ENCODE measurements at places on chromosomes 2 and 18.

DNA sequence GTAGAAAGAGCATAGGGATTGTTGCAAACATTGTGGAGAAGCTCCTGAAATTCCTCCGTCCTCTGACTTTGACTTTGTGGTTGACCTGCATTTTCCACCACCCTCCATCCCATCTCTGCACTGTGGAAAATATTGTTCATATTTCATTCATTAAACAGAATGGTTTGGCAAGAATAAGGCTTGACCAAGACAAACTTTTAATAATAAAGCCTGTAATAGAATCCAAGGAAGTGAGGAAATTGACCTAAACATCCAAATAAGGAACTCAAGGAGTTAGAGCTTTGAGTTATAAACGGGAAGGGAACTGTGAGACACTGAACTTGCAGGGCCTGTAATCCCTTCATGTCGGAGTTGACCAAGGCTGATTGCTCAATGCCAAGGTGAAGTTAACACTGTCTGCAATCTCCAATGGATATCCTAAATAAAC is 115.2 kb downstream of the GFPT1 start:
- no peak for DNase-seq

- no peak for DNase-seq
These were observed 801 bp downstream of the OSR1 start for GRCh38 chr2:19357402-19358241.

DNA sequence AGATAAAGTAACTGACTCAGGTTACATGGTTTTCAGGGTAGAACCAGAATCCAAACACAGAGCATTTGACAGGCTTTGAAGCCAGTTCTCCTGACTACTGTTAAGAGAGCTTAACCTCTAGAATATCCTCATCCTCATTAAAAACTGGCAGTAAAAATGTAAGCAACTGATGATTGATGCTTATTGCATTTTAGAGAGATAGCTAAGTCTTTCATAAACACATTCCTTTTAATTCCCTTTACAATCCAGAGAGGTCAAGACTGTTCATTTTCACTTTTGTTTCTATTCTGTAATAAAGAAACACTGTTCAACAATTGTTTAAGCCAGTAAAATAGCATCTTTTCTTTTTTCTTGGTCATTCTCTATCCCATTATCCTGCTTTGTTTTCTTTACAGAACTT is 53.9 kb upstream of the RAB27B start:
- DNase-seq: no peak

DNA sequence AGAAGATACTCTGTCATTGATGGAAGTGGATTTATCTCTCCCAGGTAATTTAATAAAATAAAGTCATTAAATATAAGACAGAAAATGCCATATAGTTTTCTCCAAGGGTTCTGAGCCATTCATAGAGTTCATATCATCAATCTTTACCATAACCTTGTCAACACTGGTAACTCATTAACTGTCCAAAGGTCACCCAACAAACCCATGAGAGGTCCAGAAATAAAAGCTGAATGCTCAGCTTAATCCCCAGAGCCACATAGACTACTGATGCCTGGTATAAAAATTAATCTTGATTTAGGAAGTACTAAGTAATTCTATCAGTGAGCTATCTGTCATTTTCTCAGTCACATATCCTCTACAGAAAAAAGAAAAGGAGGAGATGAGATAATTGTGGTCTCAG is 903.0 kb upstream of the DDX18 start:
- DNase-seq: no peak

GRCh38 chr2:137262594-137262993 is 497.2 kb downstream of the THSD7B start:
- DNase-seq: no peak

- DNase-seq: no peak
These were observed 75.4 kb downstream of the CD8B2 start for GRCh38 chr2:106562268-106563186.

- DNase-seq: no peak
These were observed 36.2 kb downstream of the ASB1 start for GRCh38 chr2:238462782-238463396.

- DNase-seq: no peak
These were observed 127.4 kb downstream of the DPP4 start for GRCh38 chr2:161946489-161947107.
